Mucosa of gallbladder (tissue), 1 donor: ENCODE measurements at places on chromosomes 11 and 22. TPM values are rescaled to one million over a fixed set of nuclear protein-coding genes. Genes with fewer than 3 reads are reported as not detected.

Gene GAB4
- total RNA-seq = not detected

Gene PLAAT5
- 1.7 TPM for total RNA-seq

Gene MOGAT2
- 1.4 TPM for total RNA-seq

Gene SCN3B
- total RNA-seq = 0.75 TPM

Gene RELT
- 5.9 TPM for total RNA-seq

Gene HPX
- total RNA-seq = 5.2 TPM

Gene LRP4
- 14.5 TPM for total RNA-seq

Gene DDIAS
- 0.78 TPM for total RNA-seq

Gene AIFM3
- total RNA-seq = 8.3 TPM

Gene POU2AF3
- total RNA-seq = 14.0 TPM

Gene RIMBP3B
- 1.0 TPM for total RNA-seq

Gene GANAB
- 266 TPM for total RNA-seq

Gene GNAZ
- 119 TPM for total RNA-seq

Gene HSCB
- total RNA-seq = 11.3 TPM

Gene MS4A7
- 39.8 TPM for total RNA-seq

Gene LRRC75B
- 49.4 TPM for total RNA-seq

Gene LRRC74B
- not detected for total RNA-seq

Gene BIRC3
- 20.2 TPM for total RNA-seq

Gene OR51S1
- total RNA-seq = not detected
